ENCODE measurements at places on chromosomes 1 and 21.

DNA sequence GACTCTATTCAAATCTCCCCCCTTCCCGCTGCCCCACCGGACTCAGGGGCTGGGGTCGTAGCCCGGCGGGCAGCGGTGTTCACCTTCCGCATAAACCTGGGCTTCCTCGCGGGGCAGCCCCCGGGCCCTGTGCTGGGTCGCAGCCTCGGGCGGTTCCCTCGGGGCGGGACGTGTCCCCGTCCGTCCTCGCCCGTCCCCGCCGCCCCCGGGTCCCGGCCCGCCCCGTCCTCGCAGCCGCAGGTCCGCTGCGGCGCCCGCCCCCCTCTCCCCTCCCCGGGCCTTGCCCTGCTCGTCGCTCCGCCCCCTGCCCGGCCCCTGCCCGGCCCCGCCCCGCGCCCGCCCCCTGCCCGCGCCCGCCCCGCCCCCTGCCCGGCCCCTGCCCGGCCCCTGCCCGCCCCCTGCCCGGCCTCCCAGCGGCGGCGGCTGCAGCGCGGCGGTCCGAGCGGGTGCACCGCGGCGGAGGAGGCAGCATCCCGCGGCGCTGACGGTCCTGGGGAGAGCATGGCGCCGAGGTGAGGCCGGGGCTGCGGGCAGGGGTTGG lies at the start of gene COL18A1:
COL18A1 (plus strand) TSS at position 436 of the 541 bp plus-strand sequence; CDS start at position 502, 66 bp downstream.
- DNase-seq = peak; percentile 78

DNA sequence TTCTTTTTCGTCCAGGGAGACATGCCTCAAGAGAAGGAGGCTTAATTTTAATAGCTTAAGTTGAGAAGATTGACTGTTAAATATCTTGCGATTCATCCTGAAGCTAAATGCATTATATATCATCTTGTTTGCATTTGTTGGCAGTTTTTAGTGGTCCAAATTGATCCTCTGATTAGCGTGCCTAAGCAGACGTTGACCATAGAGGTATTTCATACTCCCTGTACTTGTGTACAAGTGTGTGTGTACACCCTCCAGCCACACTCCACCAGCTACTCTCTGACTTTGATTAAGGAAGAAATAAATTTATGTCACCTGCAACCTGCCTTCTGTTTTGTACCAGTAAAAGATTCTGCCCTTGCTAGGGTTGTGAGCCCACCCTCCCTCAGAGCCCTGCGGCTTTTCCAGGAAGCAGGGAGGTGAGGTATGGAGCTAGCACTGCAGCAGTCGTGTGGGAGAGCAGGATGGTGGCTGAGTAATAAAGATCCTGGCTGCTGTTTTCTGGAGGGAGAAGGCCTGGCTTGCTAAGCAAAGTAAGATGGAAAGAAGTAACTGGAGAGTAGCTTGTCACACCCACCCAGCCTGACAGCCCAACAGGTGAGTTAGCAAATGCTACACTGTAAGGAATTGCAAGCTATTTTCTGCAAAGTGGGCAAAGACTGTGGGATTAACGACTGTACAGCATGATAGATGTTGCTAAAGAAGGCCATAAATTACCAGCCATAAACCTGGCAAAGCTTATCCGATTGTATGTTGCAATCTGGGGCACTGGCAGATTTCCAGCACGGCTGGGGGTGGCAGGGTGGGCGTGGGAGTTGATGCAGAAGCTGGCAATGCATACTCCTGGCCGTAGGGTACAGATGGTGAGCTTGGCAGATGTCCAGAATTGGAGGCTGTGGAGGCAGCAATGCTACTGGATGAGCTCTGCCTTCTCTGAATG lies 170.2 kb downstream of the TNR start:
- DNase-seq = no peak

- DNase-seq = no peak
Observed at GRCh38 chr1:172979828-172980227, 70.9 kb downstream of the TNFSF18 start.

GRCh38 chr1:29829448-29830344 lies 593.4 kb downstream of the PTPRU start:
- no peak for DNase-seq

DNA sequence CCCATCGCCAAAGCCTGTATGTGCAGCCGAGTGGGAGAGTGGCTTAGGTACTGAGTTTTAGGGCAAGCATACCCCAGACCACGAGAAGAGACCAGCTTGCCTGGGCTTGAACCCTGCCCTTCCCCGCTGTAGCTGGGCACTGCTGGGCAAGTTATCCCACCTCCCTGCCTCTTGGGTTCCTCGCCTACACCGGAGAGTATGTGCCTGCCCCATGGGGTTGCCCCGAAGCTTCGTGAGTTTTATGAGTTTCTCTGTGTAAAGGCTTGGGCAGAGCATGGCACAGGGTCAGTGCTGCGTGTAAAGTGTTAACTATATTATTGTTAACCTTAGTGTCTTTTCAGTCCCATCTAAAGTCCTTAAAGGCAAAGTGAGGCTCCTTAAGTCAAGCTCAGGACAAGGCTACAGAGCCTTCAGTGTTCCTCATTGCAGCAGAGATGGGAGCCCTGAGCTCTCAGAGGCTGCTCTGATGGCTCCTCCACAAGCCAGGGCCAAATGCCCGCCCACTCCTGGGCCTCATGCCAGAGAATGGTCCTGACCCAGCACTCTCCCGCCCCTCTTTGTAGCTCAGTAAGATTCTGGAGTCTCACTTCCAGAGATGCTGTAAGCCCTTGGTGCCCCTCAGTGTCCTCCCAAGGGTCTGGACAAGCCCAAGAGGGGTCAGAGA lies 37.0 kb upstream of the KCNA10 start:
- DNase-seq = no peak

GRCh38 chr1:175968486-175969172 lies 225.2 kb upstream of the TNR start:
- DNase-seq = no peak
